ENCODE measurements at places on chromosomes 6 and 20. TPM values are rescaled to one million over a fixed set of nuclear protein-coding genes. Genes with fewer than 3 reads are reported as not detected.

Gene LHFPL5
- total RNA-seq = not detected

Gene ECT2L
- not detected for total RNA-seq

Gene DDO
- 4.6 TPM for total RNA-seq

Gene LPA
- total RNA-seq = not detected

Gene CYP39A1
- total RNA-seq = under 0.01 TPM

Gene IMPG1
- not detected for total RNA-seq

Gene LSM14B
- total RNA-seq = 35.3 TPM

Gene PRDM13
- total RNA-seq = not detected

Gene ELOVL2
- not detected for total RNA-seq

Gene C20orf204
- total RNA-seq = 3.0 TPM

Gene C6orf132
- under 0.01 TPM for total RNA-seq

Gene TGM3
- total RNA-seq = not detected

Gene MTHFD1L
- total RNA-seq = 9.2 TPM

Gene ZNF391
- 1.9 TPM for total RNA-seq
